ENCODE measurements at places on chromosomes 7 and 10.

- DNase-seq, result no peak
These were observed 30.0 kb downstream of the KIFBP start for GRCh38 chr10:69018613-69019012.

GRCh38 chr7:137983323-137984008, 18.4 kb downstream of the CREB3L2 start:
- no peak for DNase-seq

DNA sequence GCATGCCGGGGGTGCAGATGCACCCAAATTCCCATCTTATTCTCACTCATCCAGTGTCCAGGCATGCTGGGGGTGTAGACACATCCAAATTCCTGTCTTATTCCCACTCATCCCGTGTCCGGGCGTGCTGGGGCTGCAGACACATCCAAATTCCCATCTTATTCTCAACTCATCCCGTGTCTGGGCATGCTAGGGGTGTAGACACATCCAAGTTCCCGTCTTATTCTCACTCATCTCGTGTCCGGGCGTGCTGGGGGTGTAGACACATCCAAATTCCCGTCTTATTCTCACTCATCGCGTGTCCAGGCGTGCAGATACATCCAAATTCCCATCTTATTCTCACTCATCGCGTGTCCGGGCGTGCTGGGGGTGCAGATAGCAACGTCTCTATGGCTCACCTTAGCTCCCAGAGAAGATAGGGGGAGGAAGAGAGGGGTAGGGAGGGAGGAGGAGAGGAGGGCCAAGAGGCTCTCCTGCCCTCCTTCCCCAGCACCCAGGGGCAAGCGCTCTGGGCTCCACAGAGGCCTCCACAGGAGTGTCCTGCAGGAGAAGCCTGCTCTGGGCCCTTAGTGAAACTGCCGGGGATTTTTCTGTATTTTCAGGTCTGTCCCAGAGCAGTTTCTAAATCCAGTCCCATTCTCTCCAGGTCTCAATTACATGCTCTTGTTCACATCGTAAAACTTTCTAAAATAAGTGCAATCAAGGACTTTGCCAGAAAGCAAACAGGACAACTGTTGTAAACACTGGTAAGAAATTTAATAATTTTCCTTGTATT, 210.8 kb downstream of the DIP2C start:
- no peak for DNase-seq

DNA sequence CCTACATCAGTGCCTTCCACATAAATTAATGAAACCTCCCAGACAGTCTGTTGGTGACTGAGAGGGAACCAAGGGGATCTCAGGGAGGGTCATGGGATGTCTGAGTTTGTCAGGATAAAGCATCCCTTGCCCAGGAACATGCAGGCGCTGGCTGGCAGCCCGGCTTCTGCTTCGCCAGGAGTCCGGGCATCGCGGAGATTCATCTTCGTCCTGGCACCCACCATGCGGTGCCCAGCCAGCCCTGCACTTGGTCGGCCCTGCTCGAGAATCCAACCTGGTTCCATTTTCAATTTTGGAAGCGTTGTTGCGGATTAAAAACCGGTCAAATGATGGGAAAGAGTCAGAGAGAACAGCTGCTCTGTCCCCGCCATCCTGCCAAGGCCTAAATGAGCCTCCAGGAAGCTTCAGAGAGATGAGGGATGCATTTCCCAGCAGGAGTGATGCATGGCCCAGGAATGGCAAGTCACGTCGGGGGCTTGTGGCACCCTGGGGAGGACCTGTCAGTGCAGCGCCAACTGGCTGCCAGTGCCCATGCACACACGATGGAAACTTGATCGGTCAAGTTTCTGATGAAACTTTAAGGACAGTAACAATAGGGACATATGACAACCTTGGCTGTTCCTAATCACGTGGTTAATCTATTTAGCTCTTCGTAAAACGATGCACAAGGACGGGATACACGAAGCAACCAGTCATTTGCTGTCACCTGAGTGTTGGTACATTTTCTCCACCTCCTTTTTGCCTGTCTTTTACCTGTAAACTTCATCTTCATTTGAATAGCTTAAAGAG, 260.8 kb upstream of the MKI67 start:
- no peak for DNase-seq

DNA sequence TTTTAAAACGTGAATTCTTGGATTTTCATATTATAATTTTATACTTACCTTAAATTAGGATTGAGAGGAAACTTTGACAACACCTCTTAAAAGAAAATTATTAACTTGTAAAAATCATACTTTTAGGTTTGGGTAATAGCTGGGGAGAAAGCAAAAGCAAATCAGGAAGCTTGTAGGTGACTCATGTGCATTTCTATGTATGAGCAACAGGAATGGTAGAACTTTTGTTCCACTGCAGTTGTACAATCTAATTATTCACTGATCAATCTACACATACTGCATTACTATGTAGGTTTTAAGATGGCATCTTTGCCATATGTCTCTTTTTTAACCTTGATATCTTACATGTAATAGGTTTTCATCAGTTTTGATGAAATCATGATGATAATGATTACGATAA, 223.2 kb downstream of the PRKG1 start:
- DNase-seq, result no peak

- no peak for DNase-seq
These were observed 145.6 kb upstream of the RNF32 start for GRCh38 chr7:156494960-156495359.

DNA sequence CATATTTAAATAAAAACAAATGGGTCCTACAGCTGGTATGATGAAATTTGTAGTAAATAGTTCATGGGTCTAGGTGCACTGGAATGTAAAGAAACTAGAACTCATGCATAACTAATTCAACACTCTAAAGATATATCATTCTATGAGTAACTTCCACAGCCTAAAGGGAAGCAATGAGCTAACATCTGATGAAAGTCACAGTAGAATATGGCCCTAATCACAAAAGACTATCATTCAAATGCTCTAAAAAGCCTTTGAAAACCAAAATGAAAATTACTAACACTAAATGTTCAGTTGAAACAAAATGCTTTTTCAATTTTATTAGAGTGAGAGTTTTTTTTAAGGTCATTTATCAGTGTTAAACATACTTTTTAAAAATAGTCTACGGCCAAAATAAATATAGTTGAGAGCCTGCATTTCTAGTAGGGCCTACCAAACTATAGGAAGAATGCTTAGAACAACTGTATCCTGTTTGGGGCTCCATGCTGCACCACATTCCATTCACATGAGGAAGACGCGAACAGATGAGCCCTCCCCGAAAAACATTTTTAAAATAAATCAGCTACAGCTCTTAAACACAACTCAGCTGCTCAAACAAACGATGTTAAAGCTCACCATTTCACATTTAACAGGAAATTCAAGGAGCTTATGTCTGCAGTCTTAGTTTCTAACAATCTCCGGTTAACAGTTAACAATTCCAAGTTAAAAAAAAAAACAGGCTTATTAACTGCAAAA, 134.5 kb downstream of the NRBF2 start:
- DNase-seq, result no peak

DNA sequence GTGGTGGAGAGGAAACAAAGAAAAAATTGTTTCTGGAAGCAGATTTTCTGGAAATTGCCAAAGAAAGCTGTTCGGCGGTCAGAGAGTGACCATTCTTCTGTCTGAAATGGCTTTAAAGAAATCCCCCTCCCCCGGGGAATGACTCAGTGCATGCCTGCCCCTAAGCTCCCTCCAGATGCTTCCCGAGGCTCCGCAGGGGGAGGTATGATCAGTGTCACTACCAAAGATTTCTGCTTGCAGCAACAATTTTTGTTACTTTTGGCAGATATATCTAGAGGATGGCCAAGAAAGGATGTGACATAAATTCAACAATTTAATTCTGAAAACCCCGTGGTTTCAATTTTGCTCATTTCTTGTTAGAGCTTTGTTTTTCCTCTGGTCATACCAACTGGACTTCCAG, 163.9 kb downstream of the JCAD start:
- DNase-seq, result no peak

DNA sequence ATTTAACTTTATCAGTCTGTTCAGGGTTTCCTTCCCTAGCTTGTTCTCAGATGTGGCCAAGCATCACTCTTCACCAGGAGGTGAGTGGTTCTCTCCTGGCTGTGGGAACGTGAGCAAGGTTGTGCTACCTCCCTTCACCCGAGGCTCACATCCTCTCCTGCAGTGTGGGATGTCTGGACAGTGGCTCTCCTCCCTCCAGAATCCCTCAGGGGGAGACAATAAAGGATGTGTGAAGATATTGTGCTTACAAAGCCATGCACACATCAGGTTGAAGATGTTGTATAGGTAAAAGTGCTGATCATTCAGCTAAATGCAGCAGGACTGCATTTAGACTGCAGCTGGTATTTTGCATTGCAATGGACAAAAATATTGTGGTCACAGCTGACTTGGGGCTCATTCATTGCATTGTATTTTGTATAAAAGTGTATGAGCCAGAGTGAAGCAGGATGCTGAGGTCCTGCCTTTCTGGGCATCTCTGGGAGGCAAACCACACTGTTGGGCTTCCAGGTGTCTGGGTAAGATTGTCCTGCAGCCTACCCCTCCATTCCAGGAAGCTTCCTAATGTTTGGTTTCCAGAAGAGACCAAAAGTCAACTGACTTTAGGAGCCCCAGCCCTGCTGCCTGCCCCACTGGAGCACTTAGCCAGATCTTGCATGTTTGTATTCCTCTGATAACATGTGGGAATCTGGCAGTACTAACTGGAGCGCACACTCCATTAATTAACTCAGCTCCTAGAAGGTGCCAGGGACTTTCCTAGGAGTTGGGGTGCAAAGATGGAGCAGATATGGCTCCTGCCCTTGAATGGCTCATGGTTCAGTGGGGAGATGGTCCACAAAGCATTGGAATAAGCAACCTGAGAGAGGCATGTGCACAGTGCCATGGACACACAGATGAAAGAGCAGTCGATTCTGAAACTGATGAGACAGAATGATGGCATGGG, 292.5 kb upstream of the ZNF32 start:
- DNase-seq, result no peak

DNA sequence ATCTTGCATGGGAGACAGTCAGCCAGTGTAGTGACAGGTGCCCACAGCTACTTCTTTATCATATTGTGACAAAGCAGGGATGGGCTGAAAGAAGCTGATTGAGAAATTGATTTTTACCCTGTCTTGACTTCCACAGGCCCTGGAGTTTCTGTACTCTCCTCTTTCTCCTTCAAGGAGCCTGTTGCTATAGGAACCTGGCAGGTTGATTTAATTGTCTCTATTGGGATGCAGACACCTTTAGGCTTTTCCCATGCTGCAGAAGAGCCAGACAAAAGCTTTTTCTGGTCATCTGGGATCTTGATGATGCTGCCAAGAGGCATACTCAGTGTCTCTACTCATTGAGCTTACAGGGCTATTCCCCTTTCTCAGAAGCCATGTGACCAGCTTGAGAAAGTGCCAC, 754.8 kb downstream of the KCNMA1 start:
- DNase-seq, result no peak

- no peak for DNase-seq
These were observed 44.3 kb downstream of the TET1 start for GRCh38 chr10:68604441-68604840.
